ENCODE measurements at places on chromosomes 16 and 17.

- DNase-seq = no peak
These were observed 72.9 kb downstream of the MRM1 start for GRCh38 chr17:36674278-36674650.

GRCh38 chr17:57838453-57838852, 11.4 kb downstream of the MRPS23 start:
- DNase-seq = no peak

GRCh38 chr16:14202697-14203096, 131.6 kb downstream of the MRTFB start:
- no peak for DNase-seq

- DNase-seq = no peak
These were observed 15.2 kb downstream of the CNGB1 start for GRCh38 chr16:57955572-57956188.

GRCh38 chr17:70521821-70522256, 352.5 kb downstream of the KCNJ2 start:
- no peak for DNase-seq

GRCh38 chr16:72978212-72978611, 69.7 kb downstream of the ZFHX3 start:
- no peak for DNase-seq

DNA sequence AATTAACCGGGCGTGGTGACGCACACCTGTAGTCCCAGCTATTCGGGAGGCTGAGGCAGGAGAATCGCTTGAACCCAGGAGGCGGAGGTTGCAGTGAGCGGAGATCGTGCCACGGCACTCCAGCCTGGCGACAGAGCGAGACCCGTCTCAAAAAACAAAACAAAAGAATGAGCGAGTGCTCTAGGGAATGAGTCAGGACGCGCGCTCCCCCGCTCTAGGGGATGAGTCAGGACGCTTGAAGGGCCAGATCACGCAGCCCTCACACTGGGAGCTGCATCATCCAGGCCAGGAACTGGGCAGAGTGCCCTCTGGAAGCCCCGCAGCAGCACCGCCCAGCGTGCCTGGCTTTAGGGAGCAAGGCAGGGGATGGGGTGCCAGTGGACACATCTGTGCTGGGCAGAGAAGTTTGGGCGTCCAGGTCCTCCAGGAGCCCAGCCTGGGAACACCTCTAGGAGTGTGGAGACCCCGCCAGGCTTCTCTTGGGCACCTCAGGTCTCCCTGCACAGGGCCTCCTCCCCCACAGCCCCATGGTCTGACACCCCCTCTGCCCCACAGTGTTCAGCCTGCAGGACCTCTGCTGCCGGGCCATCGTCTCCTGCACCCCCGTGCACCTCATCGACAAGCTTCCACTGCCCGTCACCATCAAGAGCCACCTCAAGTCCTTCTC, 3.9 kb upstream of the WFIKKN1 start:
- DNase-seq = no peak

Data from vagina (tissue), 2 donors.